ENCODE measurements at places on chromosomes 6 and 20.

- DNase-seq = peak; percentile 8
Measured at GRCh38 chr6:57135885-57136284, 36.2 kb upstream of the BAG2 start.

GRCh38 chr6:113997116-113997515 is 26.2 kb upstream of the HDAC2 start:
- DNase-seq = peak; percentile 58

DNA sequence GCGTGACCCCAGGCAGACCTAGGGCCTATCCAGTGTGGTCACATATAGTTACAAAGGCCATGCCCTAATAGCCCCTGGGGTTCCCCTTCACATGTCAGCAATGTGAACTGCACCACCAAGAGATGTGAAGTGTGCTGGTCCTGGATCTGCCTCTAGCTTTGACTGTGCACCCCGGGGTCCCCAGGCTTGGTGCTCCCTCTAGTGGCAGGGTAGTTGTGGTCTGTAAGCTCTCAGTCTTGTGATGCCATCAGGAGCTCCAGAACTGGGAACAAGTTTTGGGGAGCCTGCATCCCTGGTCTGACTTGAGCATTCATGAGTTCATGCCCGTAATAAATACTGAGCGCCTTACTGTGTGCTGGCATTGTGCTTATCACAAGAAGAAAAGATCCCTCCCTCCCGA is 143.4 kb downstream of the DHX35 start:
- DNase-seq = no peak

GRCh38 chr6:75893058-75893775 is 144.2 kb downstream of the MYO6 start:
- peak; percentile 60 for DNase-seq

DNA sequence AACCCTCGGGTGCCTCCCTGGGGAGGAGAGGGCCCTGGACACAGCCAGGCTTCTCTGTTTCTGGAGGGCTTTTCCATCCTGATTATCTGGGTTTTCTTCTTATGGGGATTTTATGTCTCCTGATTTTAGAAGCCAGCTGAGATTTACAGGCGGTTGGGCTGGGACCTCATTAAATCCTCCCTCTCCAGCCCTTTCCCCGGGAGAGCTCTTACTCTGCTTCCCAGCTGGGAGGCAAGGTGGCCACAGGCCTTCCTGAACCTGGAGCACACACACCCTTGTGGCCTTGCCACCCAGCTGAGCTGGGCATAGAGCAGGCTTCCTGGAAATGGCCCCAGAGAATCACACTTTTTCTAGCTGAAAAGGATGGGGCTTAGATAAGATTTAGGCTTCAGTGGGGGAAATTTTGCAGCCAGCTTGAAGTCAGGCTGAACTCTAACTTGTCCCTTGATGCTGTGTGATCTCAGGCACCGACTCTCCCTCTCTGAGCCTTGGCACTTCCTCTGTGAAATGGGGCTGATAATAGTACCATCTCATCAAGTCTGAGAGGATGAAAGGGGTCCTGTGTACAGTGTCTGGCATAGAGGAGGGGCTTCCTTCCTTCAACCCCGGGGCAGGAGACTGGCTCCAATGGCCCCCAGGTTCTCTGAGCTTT is 16.6 kb downstream of the VSTM2L start:
- no peak for DNase-seq

DNA sequence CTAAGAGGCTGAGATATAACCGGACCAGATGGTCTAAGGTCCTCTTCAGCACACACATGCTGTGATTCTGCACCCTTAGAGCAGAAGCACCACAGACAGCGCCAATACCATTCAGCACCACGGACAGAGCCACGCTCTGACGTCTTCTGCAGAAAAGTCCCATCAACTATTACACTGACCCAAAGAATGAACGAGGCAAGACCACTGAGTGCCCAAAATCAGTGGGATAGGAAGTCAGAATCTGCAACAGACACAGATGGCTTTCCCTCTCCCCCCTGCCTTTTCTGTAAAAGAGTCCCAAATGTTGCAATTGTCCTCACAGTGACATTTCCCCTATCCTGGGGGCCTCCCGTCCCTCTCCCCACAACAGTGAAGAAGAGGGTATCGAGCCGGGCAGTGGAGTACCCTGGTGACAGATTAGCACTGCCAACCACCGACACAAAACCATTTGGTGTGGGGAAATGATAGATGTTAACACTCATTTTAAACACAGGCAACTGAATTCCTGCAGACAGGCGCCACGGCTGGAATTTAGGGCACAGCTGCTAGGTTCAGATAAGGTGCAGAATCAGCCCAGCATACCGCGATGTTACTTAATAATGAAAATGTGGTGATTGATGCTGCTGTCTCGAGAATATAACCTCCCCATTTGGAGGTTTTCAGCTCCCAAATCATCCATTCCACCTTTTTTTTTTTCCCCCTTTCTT is 66.6 kb upstream of the CTNNBL1 start:
- peak; percentile 2 for DNase-seq

DNA sequence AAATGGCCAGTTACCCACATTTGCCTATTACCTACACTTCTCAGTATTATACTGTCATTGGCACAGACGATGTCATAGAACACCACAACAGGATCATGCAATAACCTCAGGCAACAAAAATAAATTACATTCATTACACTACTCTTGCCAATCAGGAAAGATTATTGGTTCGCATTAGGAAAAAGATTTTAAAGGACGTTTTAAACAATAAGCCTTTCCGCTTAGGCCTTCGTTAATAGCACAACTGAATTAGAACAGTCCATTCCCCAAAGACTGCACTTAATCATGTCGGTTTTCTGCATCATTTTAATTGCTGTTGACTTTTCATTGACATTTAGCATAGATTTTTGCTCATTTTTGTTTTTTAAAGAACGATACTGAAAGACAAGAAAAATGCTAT is 912 bp upstream of the SENP6 start:
- no peak for DNase-seq

- DNase-seq = no peak
Measured at GRCh38 chr6:36318690-36319435, 17.8 kb downstream of the BNIP5 start.

DNA sequence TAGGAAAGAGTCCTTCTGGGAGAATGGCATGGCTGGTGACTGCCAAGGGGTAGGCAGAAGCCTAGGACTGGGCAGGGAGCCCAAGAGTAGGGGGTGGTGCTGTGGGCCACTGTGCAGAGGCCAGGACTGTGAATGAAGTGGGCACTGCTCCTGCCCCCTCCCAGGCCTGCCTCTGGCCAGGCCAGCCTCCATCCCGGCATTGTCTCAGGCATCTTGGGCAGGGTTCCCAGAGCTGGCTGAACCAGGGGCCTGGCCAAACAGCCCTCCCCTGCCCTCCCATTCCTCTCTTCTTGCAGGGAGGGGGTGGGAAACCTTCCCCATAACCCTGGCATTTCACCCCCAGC is 81.6 kb downstream of the MRPL14 start:
- DNase-seq = no peak

DNA sequence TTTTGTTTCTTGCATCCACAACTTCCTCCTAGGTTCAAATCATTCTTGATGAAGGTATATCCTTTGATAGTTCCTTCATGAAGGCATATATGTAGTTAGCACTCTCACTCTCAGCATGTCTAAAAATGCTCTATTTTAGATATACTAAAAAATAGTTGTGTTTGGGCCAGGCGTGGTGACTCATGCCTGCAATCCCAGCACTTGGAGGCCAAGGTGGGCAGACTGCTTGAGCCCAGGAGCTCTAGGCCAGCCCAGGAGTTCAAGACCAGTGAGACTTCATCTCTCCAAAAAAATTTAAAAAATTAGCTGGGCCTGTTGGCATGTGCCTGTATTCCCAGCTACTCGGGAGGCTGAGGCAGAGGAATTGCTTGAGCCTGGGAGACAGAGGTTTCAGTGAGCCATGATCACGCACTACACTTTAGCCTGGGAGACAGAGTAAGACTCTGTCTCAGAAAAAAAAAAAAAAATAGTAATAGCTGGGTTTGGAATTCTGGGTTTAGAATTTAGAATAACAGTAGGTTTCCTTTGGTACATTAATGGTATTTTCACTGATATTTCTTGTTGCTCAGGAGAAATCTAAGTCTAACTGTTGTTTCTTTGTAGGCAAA is 7.0 kb downstream of the SERAC1 start:
- DNase-seq = no peak
